ENCODE measurements at places on chromosomes 1 and 21.

GRCh38 chr1:61142043-61142440, 59.7 kb downstream of the NFIA start:
- no peak for DNase-seq

DNA sequence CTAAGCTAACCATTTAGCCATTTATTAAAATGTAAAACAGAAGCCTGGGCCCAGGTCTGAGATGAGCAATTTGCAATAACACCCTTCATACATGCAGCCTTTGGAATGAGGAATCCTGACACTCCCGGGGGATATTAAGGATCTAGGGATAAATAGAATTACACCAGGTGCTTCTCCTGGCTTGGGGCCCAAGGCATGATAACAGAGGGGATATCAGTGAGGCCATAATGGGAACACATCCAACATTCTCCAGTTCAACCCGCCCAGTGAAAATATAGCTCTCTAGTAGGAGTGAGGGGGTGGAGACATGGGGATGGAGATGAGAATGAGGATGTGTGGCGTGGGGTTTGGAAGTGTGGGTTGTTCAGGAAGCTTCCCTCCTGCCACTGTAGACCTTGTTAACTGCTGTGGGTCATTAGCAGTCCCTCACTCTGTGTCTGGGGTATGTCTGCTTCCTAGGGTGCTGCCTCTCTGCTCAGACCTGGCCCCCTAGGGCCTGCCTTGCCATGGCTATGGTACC, 57.9 kb upstream of the KANK4 start:
- no peak for DNase-seq

DNA sequence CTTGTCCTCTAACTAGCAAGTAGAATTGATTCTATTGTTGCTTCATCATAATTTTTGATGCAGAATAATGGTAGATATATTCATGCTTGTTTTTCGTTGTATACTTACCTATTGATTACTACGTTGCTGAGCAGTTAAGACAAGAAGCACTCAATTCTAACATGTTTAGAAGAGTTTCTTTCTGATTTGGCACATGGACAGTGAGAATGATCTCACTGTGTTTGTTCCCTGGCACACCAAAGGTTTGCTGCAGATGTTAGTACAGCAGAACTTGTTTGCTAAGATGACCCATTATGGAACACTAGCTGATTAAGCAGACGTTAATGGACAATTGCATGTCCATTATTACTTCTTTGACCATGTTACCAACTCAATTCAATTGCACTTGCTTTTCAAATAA, 184.7 kb upstream of the SGIP1 start:
- no peak for DNase-seq

DNA sequence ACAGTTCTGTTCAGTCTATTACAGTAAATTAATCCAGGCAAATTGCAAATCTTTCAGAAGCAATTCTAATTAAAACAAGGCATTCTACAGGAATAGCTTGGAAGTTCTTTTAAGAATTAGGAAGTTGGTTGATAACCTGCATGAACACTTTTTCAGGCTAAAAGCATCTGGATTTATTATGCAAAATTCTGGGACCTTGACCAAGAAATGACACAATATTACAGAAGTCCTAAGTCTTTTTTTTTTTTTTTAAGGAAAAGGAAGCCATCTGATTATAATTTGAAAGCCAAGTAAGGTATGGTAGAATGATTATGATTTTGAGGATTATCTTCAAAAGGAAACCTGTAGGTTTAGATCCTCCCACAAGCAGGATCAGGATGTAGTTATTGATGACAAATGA, 74.7 kb upstream of the KCNK2 start:
- no peak for DNase-seq

DNA sequence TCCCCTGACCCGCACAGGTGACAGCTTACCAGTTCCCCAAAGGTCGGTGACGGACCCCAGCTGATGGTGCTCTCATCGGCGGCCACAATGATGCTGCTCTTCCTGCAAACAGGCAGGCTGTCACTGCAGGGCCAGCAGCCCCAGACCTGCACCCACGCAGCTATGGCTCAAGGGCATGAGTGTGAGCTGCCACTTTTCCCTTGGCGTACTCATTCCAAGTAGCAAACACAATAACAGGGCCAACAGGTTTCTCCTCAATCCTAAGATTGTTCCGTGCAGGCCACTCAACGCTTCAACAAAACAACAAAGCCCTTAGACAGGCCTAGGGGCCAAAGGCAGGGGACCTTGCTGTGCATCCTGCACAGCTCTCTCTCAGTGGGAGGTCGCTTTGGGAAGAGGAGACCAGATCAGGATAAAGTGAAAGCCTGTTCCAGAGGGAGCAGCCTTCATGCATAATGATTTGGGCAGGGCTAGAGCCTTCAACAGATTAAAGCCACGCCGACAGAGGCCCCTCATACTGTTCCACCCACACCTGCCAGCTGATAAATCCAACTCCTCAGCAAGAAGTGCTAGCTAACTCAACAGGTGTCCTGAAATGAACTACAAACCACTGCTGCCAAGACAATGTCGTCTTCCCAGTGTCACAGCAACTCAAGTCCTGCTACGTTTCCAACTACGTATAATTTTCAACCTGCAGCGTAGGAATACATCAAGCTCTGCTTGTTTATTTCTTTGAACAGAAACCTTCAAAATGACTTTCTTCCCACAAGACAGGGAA, 27.2 kb downstream of the RCC2 start:
- DNase-seq = no peak

All from stimulated activated CD4-positive, alpha-beta T cell treated with anti-CD3 and anti-CD28 coated beads, TNF-alpha, amount 100 ng/mL, for 24 hours (primary cell).